ENCODE measurements at places on chromosomes 7 and 10.
A peak's percentile ranks its signal among the peaks of the same experiment; 100 is the strongest.

DNA sequence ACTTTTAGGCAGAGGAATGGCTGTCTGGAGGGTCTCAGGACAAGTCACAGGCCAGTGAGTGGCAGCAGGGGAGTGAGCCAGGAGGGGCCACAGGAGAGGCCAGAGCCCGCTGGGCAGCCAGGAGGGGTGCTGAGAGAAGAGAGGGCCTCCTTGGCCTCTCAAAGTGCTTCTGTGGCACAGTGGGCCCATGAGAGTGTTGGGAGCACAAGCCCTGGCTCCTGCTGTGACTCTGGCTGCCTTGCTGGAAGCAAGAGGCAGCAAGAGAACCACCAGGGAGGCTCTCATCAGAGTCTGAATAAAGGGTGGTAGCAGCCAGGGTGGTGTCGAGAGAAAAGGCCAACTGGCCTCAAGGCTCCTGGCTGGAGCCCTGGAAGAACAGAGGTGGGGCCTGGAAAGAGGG lies 91.1 kb downstream of the VOPP1 start:
- DNase-seq, result no peak

- DNase-seq, result no peak
Measured at GRCh38 chr10:53045315-53045714, 272.7 kb upstream of the MBL2 start.

- no peak for DNase-seq
Measured at GRCh38 chr10:101000127-101000914, 713 bp downstream of the LZTS2 start.

GRCh38 chr10:71048971-71049615 lies 160.7 kb upstream of the PCBD1 start:
- no peak for DNase-seq

DNA sequence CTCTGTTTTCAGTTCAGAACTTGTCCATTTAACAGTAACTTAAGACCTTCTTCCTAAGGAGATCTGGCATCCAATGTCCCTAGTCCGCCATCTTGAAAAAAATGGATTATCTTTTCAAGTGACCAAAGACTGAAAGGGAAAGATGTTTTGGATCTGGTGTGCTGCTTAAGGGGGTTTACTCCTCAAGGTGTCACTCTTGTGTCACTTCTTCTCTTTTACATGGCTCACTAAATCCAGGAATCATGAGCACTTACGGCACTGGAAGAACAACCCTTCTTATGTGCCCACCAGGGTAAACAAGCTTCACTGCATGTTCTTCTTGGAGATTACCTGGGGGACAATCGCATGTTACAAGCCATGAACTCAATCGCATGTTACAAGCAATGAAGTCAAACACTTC lies 43.7 kb downstream of the ANXA8 start:
- no peak for DNase-seq

- no peak for DNase-seq
Measured at GRCh38 chr7:150939466-150939865, 38.7 kb downstream of the KCNH2 start.

- DNase-seq, result no peak
Measured at GRCh38 chr10:72356987-72357386, 2.3 kb upstream of the DNAJB12 start.

DNA sequence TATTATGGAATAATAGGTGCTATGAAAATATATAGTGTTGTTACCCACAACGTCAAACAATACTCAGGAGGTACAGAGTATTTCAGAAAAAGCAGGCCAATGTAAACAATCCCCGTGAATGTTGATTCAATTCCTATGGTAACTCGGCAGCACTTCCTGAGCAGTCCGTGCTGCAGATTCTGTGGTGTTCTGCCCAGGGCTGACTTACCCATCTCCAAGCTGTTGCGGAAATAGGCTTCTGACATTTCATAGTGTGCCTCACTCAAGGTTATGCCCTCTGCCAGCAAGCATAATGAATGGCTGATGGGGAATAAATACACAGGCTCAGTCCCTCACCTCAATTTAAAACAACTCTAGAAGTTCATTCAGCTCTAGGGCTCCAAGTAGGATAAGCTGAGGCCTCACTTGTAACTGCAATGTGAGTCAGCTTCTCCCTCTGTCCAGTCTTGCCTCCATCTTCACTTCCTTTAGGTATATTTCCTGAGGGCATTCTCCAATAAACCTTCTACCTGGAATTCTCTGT lies 177.6 kb downstream of the GNAI1 start:
- no peak for DNase-seq

DNA sequence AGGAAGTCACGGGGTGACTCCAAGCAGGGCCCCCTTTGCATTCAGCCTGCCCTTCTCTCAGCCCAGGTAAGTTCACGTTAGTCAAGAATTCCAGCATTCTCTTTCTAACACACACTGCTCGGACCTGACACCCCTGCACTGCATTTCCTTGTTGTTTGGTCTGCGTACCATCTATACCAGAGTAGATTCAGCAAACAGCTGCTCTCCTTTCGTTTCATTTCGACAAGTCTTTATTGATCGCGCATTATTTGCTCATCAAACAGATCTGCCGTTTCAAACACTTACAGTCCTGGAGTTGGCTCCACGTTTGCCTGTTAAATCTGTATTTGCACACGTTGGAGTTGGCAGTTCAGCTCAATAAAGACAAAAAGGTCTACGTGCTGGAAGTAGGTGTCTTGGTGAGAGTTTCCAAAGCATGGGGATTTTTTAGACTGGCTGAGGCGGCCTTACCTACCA lies 495.1 kb downstream of the RPS24 start:
- no peak for DNase-seq

GRCh38 chr10:81013771-81014170 lies 476.1 kb downstream of the SH2D4B start:
- DNase-seq, result no peak

- peak; percentile 55 for DNase-seq
Measured at GRCh38 chr7:138169441-138169851, 93.2 kb downstream of the AKR1D1 start.

- DNase-seq, result no peak
Measured at GRCh38 chr10:24917979-24918378, 34.4 kb downstream of the PRTFDC1 start.

DNA sequence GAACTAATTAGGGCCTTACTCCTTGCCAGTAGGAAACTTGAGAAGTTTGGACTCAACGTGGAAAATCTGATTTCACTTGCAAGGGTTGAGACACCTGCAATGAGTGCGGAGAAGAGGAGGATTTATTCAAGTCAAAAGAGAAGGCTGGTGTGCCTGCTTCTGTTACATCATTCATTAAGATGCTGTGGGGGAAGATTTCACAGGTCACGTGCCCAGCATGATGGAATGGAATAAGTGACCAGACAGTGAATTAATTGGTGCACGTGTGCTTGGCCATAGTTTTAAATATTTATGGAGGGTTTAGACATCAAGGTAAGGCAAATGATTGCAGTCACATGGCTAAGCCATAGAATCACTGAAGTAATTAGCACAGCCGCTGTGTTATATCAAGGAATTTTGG lies 155.0 kb downstream of the C7orf25 start:
- no peak for DNase-seq

- no peak for DNase-seq
Measured at GRCh38 chr10:73812657-73813056, 1.3 kb upstream of the NDST2 start.

GRCh38 chr7:131235489-131236317 lies 92.0 kb upstream of the MKLN1 start:
- DNase-seq, result no peak

- DNase-seq, result no peak
Measured at GRCh38 chr7:139838276-139838675, 9.2 kb downstream of the TBXAS1 start.

GRCh38 chr7:12425311-12425710 lies 21.6 kb upstream of the VWDE start:
- no peak for DNase-seq

GRCh38 chr7:96004578-96004977 lies 232.2 kb downstream of the DYNC1I1 start:
- no peak for DNase-seq

DNA sequence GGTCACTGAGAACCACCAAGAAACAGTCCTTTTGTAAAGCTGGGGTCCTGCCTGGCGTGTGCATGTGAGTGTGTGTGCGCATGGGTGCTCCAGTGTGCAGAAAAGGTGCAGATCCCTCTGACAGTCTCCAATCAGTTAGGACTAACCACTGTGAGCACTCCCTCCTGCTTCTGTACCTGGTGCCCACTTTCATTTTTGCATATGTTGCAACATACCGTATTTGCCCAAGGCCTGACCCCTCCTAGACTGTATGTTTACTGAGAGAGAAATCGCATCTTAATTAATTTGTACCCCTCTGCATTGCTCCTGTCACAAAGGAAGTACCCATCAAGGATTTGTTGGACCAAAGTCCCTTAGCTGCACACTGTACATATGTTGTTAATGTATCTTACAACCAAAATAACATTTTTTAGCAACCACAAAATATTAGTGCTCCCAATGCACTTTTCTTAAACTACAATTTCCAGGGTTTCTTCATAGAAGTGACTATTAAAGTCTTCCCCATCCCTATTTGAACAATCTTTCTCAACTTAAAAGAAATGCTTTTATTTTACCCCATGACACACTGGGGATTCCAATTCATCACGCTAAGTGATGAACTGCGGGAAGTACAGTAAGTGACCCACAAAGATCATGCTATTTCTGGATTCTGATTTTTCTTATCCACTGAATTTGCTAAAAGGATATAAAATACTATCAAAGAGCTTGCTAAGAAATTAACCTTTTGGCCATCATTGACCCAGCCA lies 16.6 kb downstream of the PAXIP1 start:
- DNase-seq, result no peak

GRCh38 chr7:31995134-31995533 lies 75.1 kb downstream of the PDE1C start:
- DNase-seq, result no peak

DNA sequence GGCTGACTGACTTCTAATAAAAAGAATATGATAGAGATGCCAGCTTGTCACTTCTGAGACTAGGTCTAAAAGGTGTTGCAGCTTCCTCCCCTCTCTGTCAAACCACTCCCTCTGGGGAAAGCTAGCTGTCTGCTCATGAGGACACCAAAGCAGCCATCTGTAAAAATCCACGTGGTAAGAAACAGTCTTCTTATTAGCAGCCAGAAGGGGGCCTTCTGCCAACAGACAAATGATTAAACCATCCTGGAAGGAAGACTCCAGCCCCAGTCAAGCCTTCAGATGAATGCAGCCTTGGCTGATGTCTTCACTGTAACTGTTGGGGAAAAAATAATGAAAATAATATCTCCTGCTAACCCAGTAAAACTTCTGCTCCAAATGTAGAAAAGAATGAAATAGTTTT lies 41.9 kb upstream of the DAGLB start:
- DNase-seq, result no peak

DNA sequence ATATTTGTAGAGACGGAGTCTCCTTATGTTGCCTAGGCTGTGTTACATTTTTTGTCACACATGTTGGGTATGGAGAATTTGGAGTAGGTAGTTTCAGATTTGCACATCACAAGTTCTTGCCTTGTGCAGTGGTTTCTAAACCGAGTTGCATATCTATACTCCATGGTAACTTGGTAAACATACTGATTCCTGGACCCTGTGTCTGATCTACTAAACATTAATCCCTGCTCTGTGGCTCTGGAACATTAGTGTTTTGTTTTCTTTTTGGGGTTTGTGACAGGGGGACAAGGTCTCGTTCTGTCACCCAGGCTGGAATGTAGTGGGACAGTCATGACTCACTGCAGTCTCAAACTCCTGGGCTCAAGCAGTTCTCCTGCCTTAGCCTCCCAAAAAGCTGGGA lies 24.7 kb downstream of the AUTS2 start:
- no peak for DNase-seq

GRCh38 chr10:49633327-49634068 lies 19.7 kb downstream of the CHAT start:
- DNase-seq, result no peak

GRCh38 chr7:22894546-22894945 lies 71.9 kb upstream of the TOMM7 start:
- no peak for DNase-seq
